Activated CD4-positive, alpha-beta memory T cell treated with anti-CD3 and anti-CD28 coated beads, Interleukin-2, amount 10 ng/mL, durations not matched to agents 7 days and 5 days (primary cell): ENCODE measurements at places on chromosomes 12 and 14. TPM values are rescaled to one million over a fixed set of nuclear protein-coding genes. Genes with fewer than 3 reads are reported as not detected.

The INF2 gene
- total RNA-seq: 132 TPM

The KRT75 gene
- total RNA-seq: not detected

- H3K27ac ChIP-seq: no peak overlapping the region
- H3K4me3 ChIP-seq: no peak overlapping the region
- H3K36me3 ChIP-seq: no peaks in the 10 kb centered on the region
These were observed 17.7 kb upstream of the STXBP6 start for GRCh38 chr14:25067600-25067999.

GRCh38 chr12:3035815-3036702 is 41.1 kb upstream of the TSPAN9 start:
- H3K27ac ChIP-seq: no peak overlapping the region
- DNase-seq: no peak
- no peaks in the 10 kb centered on the region for H3K4me1 ChIP-seq
- no peak overlapping the region for H3K4me3 ChIP-seq
- H3K36me3 ChIP-seq: no peaks in the 10 kb centered on the region

- peaks cover 41% of the 10 kb centered on the region for H3K36me3 ChIP-seq
- H3K4me1 ChIP-seq: peaks cover 49% of the 10 kb centered on the region
These were observed 39.8 kb downstream of the ELK3 start for GRCh38 chr12:96233939-96234461.

DNA sequence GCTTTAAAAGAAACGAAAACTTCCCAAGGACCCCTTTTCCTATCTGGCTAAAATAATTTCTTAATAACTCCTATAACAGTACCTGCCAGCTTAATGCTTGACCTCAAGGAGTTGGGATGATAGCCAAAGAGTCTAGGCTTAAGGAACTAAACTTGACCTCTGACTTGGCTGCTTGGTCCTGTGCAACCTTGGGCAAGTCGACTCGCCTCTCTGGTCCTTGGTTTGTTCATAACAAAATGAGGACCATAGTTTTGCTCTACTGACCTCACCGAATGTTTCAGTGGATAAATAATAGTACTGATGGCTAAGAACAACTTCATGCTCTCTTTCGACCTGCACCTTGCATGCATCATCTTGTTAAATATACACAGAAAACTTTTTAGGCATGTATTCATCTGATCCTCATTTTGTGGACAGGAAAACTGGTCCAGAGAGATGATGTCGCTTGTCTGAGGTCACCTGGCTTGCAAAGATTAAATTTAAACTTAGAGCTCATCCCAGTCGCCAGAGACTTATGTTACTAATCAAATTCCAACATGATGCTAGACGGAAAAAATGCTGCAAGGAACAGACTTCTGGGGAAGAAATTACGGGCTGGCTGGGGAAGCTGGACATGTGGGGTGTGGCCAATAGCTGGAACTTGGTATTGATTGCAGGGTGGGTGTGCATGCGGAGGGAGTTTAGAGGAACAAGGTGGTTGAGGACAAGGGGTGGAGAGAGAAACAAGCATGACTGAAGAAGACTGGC is 38.0 kb upstream of the WSCD2 start:
- no peak overlapping the region for H3K27ac ChIP-seq
- no peaks in the 10 kb centered on the region for H3K36me3 ChIP-seq
- peaks cover 2% of the 10 kb centered on the region for H3K27me3 ChIP-seq
- no peak overlapping the region for H3K4me3 ChIP-seq
- no peak for DNase-seq

The OR6C6 gene
- not detected for total RNA-seq

GRCh38 chr12:77488041-77488620 is 342.6 kb upstream of the NAV3 start:
- H3K27ac ChIP-seq: no peak overlapping the region
- H3K4me1 ChIP-seq: no peaks in the 10 kb centered on the region
- no peaks in the 10 kb centered on the region for H3K27me3 ChIP-seq
- H3K4me3 ChIP-seq: no peak overlapping the region

The KRT3 gene
- not detected for total RNA-seq

DNA sequence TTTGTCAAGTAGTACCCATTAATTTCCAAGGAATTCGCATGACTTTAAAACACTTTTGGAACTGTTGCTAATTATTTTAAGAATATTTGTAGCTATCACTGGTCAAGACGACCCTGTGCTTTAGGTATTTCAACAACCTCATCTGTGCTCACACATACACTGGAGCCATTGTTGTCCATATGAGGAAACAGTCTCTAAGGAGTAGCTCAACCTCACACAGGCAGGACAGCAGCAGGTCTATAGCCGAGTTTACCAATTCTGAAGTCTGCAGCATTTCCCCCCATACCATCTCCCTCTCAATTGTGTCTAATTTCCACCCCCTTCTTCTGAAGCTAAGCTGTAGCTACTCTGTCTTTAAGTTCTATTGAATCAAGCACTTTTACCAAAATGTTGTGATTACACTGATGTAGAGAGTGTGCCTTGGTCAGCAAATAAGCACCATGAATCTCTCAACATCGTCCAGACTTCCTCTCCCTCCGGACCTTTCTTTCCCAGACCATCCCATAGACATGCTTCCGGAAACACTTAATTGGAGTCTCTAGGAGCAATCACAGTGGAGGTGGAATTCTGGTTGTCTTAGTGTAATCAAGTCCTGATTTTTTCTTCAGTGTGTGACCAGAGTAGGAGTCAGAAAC is 48.5 kb upstream of the NUAK1 start:
- H3K36me3 ChIP-seq: no peaks in the 10 kb centered on the region
- H3K4me1 ChIP-seq: no peaks in the 10 kb centered on the region
- peaks cover 15% of the 10 kb centered on the region for H3K27me3 ChIP-seq

DNA sequence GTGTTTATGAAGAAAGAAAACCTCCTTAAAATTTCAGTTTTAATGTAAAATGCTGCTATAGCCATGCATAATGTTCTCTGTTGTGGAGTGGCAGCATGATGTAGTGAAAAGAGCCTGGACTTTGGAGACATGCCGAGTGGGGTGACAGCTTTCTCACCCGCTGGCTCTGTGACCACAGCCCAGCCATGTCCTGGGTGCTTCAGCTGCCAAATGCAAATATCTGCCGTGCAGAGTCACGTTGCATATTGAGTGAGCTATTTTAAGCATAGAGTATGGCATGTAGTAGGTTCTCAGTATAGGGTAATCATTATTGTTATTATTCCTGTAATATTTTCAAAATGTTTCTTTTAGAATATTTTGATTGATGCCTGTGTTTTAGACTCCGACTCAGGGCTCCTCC is 15.5 kb upstream of the TCTN2 start:
- H3K4me3 ChIP-seq: no peak overlapping the region
- H3K27ac ChIP-seq: no peak overlapping the region
- peaks cover 16% of the 10 kb centered on the region for H3K4me1 ChIP-seq
- no peaks in the 10 kb centered on the region for H3K27me3 ChIP-seq

The HOXC10 gene
- total RNA-seq: not detected

DNA sequence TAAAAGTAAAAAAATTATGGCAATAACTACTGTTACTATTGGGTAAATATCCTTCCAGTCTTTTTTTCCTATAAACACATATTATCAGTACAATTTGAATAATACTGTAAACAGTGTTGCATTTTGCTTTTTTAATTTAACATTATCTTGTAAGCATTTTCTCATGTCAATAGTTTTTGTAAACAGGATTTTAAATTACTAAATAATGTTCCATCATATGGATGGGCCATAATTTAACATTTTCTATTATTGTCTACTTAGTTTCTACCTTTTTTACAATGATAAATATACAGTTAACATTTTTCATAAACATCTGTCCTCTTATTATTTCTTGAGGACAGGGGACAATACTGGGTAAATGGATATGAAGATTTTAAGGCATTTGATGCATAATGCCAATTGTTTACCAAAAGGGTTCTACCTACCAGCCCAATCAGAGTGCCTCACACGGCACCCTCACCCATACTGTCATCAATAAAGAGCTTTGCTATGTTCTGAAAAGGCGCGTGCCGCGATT is 759 bp upstream of the ACVR1B start:
- peaks cover 20% of the 10 kb centered on the region for H3K4me1 ChIP-seq
- H3K4me3 ChIP-seq: peak overlapping the region; percentile 86

- no peak for DNase-seq
- peaks cover 13% of the 10 kb centered on the region for H3K27me3 ChIP-seq
- no peak overlapping the region for H3K4me3 ChIP-seq
- H3K36me3 ChIP-seq: no peaks in the 10 kb centered on the region
- no peak overlapping the region for H3K27ac ChIP-seq
- no peaks in the 10 kb centered on the region for H3K4me1 ChIP-seq
These were observed 28.1 kb upstream of the SINHCAF start for GRCh38 chr12:31353750-31354708.

- DNase-seq: no peak
- no peaks in the 10 kb centered on the region for H3K36me3 ChIP-seq
- H3K4me3 ChIP-seq: no peak overlapping the region
- H3K4me1 ChIP-seq: no peaks in the 10 kb centered on the region
These were observed 72.7 kb downstream of the NDUFA12 start for GRCh38 chr12:94930772-94931171.

The SYCP3 gene
- 0.30 TPM for total RNA-seq

The POU6F1 gene
- 4.8 TPM for total RNA-seq

The SLC15A5 gene
- total RNA-seq: not detected

GRCh38 chr12:75650595-75651341 is 139.4 kb upstream of the KRR1 start:
- no peak overlapping the region for H3K4me3 ChIP-seq
- peaks cover 5% of the 10 kb centered on the region for H3K36me3 ChIP-seq
- H3K27ac ChIP-seq: no peak overlapping the region
- H3K4me1 ChIP-seq: peaks cover 19% of the 10 kb centered on the region
- no peak for DNase-seq

The GALNT16 gene
- not detected for total RNA-seq

The YARS2 gene
- total RNA-seq: 17.0 TPM
